Fibroblast of skin of abdomen (primary cell): ENCODE measurements at places on chromosomes 5 and 9.
A peak's percentile ranks its signal among the peaks of the same experiment; 100 is the strongest.

DNA sequence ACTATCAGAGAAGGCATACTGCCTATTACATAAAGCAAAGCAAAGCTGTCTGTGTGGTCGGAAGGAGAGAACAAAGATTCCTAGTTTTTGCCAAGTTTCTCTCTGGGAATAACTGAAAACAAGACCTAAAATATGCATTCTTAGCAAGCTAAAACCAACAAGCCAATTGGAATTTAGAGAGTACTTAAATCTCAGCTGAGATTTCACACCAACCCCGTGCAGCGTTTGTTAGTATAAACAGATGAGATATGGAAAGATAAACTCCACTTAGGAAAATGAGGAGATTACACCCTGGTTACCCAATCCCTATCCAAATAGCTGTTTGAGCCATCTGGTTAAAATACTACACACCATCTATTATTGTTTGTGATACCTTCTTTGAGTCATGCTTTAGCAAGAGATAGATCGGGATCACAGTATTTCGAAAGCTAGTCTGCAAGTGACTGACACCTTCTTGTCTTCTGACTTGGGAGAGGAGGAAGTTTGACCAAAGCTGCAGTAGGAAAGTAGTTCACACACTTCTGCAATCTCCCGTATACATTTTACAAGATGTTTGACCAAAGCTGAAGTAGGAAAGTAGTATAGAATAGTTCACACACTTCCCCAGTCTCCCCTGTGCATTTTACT is 18.2 kb downstream of the FAF2 start:
- DNase-seq: peak; percentile 39

DNA sequence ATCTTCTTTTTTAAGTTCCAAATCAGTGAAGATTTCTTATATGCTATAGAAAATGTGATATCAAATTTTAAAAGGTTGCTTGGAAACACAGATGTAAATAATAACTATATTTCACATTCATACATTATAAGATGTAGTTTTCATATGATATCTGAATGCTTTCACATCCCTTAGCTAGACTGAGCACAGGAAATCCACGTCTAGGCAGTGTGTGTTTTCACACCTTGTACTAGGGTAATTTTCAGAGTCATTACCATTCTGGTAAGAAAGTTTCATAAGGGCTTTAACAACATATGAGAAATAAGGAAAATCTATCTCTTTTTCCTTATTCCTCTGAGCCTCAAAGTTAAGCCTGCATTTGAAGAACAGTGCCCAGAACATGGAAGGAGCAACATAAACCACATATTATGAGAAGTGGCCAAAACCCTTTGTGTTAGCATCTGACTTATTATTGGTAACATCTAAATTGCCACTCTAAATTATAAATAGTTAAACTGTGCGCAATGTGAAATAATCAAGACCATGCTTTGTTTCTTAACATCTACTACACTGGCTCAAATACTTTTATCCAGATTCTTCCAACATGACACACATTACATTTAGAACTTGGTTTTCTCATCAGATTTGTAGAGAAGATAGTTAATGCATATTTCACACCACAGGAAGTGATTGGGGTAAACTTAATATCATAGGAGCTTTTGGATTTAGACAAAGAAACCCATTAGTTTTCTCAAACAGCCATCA is 113.3 kb downstream of the PPP2R2B start:
- DNase-seq: peak; percentile 61

GRCh38 chr9:114229295-114229694 is 74.0 kb downstream of the COL27A1 start:
- no peak for DNase-seq

DNA sequence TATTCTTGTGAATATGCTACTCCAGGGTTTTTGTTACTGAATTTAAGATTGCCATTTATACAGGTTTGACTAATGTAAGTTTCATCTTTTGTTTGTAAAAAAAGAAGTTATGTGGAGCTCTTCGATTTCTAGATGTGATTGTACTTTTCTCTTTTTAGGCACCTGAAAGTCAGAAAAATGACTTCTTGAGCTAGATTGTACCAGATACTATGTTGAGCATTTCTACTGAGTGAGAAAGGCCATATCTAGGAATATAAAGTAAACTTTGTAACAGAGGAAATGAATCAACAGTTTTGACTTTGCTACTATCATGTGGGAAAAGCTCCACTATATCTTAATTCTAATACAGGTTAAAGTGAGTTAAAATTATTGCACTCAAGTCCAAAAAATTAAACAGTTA is 25.1 kb downstream of the SMC5 start:
- no peak for DNase-seq

- DNase-seq: peak; percentile 71
These were observed 708.1 kb upstream of the RGMB start for GRCh38 chr5:98065261-98065909.

GRCh38 chr5:52204310-52204709 is 583.4 kb upstream of the ITGA1 start:
- no peak for DNase-seq

DNA sequence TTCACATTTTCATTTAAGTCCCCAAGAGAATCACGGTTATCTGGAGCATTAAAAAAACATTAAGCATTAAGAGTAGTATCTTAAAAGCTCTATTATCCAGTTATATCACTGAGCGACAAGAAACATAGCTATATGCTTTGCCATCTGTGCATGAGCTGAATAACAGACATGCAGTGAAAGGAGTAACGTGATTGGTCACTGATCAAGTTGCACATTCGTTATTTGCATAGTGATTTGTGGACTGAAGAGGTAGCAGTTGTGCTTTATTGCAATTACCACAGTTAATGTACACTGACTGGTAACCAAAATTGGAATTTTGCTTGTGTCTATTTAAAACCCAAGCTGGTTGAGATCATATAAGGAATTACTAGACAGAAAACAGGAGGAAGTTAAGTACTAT is 107.4 kb downstream of the MCTP1 start:
- peak; percentile 10 for DNase-seq

DNA sequence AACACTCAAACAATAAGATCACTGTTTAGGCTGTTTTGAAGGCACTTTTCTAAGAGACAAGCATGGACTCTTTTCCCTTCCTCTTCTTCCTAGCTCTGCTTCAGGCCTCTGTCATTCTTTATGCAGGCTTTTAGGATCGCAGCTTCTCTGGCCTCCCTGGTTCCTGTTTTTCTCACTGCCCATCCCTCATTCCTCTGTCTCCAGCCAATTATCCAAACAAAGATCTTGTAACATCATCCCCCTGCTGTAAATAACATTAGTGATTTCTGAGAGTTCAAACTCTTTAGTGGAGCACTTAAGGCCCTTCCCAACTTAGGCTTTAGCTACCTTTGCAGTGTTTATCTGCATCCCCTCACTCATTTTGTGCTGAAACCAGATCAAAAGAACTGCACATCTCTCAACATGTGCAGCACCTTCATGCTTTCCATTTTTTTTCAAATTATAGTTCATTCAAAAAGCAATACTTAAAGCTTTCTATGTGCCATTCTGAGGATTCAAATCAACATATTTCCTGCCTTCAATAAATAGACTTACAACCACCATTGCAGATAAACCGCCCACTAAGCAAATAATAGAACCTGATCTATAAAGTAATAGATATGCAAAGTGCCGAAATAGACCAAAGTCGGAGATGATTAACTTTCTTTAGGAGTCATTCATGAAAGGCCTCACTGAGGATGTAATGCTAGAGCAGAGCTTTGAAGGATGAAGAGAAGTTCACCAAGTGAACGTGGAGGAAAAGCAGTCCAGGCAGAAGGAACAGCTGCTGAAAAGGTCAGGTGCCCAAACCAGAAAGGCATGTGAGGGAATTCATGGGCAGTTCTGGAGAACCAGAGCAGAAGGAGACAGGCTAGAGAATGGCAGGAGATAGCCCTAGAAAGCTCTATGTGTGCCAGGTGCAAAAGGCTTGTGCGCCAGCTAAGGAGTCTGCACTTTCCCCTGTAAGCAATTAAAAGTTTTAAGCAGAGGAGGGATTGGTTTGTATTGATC is 95.8 kb upstream of the ZNF366 start:
- no peak for DNase-seq

DNA sequence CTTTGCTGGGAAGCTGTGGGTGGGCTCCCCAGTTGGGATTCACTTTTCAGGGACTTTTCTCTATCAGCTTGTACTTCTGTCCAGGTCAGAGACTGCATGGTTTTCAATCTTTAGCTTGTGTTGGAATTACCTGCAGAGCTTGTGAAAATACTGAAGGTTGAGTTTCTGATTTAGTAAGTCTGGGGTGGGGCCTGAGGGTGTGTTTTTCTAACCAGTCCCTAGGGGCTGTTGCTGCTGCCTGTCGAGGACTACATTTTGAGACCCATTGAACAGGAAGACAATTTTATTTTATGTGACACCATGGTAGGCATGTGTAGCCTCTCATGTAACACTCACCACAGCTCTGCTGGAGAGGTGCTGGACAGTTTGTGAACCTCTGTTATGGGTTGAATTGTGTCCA is 14.7 kb upstream of the MLANA start:
- DNase-seq: no peak

DNA sequence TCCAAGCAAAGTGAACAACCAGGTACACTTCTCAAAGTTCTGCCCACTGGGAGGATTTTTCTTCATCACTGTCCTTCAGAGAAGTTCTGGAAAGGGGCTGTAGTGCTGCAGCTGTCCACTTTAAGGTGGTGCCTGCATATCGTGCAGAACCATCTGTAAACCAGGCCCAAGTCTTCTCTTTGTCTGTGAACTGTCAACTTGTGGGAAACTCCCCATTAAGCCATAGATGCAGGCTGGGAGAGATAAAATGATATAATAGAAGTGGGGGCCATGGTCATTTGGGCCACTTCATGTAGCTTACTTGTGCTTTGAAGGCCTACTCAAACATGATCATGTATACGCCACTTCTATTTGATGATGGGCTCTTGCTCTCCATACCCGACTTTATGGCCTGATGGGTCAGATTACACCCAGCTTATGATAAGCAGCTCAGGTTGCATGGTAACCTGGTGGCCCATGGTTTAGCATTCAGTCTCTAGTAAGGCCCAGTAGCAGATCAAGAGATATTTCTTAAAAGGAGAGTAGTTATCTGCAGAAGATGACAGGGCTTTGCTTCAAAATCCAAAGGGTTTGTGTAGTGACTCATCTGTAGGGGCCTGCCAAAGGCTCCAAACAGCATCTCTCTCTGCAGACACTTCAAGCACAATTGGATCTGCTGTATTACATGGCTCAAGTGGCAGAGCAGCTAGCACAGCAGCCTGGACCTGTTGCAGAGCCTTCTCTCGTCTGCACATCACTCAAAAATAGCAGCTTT is 15.7 kb upstream of the BTF3 start:
- DNase-seq: peak; percentile 63

DNA sequence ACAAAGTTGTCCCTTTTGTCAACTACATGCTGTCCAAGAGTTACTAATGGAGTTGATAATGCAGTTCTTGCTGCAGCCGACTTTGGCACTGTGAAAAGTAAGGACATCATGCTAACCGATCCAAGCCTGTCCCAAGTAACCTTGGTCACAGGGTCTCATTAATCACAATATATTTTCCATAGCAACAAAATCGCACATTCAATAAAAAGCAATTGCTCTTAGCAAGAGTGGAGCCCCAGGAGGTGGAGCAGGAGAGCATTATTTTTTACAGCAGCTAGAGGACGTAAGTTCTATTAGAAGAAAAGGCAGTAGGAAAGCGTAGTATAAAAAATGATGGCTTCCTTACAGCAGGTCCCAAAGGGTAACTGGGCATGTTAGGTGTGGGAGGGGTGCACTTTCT is 570.3 kb downstream of the EBF1 start:
- no peak for DNase-seq

- peak; percentile 62 for DNase-seq
These were observed 500.0 kb upstream of the C9orf72 start for GRCh38 chr9:28073270-28073669.

DNA sequence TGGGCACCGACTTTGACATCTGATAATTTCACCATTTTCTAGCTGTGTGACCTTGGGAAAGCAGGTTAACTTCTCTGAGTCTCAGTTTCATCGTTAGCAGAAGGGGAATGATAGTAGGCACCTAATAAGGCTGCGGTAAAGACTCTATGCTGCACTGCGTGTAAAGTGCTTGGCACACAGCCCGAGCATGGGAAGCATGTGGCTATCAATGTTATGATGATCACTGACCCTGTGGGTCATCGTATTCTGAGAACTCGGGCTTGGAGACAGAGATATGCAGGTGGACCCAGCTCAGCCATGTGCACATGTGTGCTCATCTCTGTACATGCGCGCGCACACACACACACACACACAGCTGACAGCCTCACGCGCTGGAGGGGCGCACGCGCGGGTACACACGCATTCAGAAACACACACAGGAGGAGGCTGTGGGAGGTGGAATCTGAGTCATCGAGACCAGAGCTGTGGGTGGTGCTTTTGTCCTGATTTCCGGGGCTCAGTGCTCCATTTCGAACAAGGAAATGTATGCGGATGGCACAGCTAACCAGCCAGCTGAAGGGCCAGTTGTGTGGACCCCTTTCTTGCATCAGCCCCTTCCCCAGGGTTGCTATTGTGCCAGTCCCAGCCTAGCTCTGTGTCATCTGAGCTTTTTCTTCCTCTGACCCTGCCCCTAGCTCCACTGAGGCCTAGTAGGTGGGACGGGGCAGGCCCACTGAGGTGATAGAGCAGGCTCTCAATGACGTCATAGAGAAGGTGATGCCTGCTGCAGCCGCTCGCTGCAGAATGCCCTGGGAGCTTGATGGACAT is 11.1 kb upstream of the ARAP3 start:
- peak; percentile 33 for DNase-seq

- no peak for DNase-seq
These were observed 49.5 kb upstream of the LRRC14B start for GRCh38 chr5:141761-142160.

DNA sequence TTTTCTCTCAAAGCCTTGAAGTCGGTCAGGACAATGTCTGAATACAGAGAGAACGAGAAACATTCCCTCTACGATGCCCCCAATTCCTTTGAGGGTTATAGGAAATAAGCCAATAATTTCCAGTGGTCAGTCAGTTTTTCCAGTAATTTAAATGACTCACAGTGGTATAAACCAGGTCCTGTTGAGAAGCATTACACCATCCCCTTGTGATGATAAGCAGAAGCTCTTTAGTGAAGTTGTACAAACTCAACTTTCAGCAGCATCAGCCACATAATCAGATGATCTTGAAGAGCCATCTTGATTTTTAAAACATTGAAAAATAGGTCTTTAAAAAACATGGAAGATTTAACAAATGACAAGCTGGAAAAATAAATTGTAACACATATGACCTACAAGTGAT is 173.9 kb upstream of the ZNF462 start:
- DNase-seq: peak; percentile 43

DNA sequence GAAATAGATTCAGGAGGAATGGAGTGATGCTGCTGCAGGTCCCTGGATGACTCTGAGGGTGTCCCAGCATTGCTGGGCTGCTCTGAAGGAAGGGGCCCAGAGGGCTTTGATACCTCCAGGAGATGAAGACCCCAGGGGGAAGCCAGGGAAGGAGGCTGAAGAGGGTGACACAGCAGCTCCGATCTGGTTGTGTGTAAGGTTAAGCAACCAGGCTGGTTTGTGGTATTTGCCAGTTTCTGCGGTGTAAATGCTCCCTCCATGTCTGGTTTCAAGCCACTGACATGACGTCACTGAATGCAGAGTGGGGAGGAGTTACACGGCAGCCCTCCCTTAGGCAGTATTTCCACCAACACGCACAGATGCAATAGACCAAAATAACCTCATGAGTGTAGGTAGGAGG is 40.0 kb upstream of the ORM1 start:
- peak; percentile 95 for DNase-seq
